H4 (cell line): ENCODE measurements at places on chromosomes 7 and 10. TPM values are rescaled to one million over a fixed set of nuclear protein-coding genes. Genes with fewer than 3 reads are reported as not detected.
A peak's percentile ranks its signal among the peaks of the same experiment; 100 is the strongest.

GRM3 gene
- not detected in 2 replicates for total RNA-seq

SLC26A3 gene
- total RNA-seq = not detected in 2 replicates

NPC1L1 gene
- total RNA-seq = 0.10 TPM in 1 of 2 replicates, not detected in the other

SPDYE5 gene
- total RNA-seq = not detected in 2 replicates

OR2A12 gene
- not detected in 2 replicates for total RNA-seq

STMP1 gene
- 20.9 and 22.7 TPM in 2 replicates for total RNA-seq

NEBL gene
- total RNA-seq = 0.08 and 0.17 TPM in 2 replicates

CLCN1 gene
- not detected in 2 replicates for total RNA-seq

ALOX5 gene
- total RNA-seq = 0.60 TPM in 1 of 2 replicates, not detected in the other

TAC1 gene
- total RNA-seq = 9.2 and 11.1 TPM in 2 replicates

- no peak for DNase-seq
Observed at GRCh38 chr7:102147008-102147407, 139.7 kb upstream of the SH2B2 start.

GRCh38 chr10:97331153-97331703 is 3.3 kb downstream of the FRAT2 start:
- no peak for DNase-seq

DNA sequence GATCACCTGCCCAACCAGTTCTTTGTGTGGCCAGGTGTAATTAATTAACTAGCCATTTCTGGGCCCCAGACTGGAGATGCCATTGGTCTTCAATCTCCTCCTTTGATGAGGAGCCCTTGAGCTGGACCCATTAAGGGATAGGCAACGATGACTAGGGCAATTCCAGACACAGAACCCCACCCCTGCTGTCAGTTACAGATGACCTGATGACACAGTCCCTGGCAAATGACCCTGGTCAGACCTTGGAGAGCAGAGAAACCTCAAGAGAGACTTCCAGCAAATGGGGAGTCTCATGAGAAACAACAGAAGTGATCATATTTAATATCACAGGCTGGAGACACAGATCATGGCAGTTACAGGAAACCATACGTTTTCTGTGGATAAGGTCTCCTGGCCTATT is 101.8 kb upstream of the TCF7L2 start:
- no peak for DNase-seq

- no peak for DNase-seq
Observed at GRCh38 chr7:107446531-107446930, 23.3 kb upstream of the GPR22 start.

GRCh38 chr7:123966936-123967335 is 41.9 kb downstream of the SPAM1 start:
- peak; percentile 28 for DNase-seq

GRCh38 chr7:15783987-15784693 is 97.7 kb upstream of the MEOX2 start:
- no peak for DNase-seq

DNA sequence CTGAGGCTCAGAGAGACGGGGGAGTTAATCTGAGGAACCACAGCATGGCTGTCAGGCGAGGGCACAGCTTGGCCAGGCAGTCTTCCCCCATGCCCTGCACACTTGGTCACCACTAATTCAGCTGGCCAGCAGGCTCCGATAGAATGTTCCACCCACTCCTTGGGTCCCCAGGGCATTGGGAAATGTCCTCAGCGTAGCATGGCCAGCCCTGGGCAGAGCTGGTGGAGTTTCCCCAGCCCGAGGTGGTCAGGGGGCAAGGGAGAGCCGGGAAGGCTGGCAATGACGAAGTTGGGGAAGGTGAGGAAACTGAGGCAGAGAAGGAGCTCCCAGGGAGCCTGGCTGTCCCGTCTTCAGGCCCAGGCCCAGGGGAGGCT is 12.1 kb upstream of the GRIFIN start:
- DNase-seq = no peak

DNA sequence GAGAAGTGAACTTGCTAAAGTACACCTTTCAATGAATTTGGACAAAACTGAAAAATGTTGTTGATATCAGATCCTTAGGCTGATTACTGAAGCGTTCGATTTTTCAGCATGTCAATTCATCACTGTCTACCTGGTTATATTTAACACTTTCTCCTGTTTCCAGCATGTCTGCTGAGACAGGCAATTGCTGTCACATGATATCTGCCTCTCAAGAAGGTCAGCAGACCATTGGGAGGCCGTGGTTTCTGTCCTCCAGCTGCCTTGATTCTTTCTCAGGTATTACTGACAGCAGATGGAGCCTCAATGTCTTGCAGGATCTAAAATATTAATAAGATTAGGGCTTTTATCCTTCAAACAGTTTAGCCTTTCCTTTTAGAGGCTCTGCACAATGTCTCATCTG is 127.5 kb downstream of the SNX10 start:
- no peak for DNase-seq

- DNase-seq = no peak
Observed at GRCh38 chr7:95441042-95441823, 6.4 kb upstream of the PON2 start.

GRCh38 chr10:3805201-3805790 is 20.3 kb upstream of the KLF6 start:
- peak; percentile 40 for DNase-seq

DNA sequence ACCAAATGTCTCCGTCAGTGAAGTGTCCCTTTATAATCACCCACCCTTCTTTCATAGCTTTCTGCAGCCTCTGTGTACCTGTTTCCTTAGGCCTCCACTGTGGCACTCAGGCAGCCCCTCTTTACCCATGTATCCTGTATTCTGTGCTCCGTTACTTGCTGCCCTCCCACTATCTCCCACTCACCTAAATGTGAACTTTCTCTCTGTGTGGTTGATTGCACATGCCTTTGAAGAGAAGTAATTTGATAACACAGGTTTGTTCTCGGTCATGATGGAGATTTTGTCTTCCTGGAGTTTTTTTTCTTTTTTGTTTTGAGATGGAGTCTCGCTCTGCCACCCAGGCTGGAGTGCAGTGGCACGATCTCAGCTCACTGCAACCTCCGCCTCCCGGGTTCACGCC is 61.5 kb downstream of the REEP3 start:
- DNase-seq = no peak

DNA sequence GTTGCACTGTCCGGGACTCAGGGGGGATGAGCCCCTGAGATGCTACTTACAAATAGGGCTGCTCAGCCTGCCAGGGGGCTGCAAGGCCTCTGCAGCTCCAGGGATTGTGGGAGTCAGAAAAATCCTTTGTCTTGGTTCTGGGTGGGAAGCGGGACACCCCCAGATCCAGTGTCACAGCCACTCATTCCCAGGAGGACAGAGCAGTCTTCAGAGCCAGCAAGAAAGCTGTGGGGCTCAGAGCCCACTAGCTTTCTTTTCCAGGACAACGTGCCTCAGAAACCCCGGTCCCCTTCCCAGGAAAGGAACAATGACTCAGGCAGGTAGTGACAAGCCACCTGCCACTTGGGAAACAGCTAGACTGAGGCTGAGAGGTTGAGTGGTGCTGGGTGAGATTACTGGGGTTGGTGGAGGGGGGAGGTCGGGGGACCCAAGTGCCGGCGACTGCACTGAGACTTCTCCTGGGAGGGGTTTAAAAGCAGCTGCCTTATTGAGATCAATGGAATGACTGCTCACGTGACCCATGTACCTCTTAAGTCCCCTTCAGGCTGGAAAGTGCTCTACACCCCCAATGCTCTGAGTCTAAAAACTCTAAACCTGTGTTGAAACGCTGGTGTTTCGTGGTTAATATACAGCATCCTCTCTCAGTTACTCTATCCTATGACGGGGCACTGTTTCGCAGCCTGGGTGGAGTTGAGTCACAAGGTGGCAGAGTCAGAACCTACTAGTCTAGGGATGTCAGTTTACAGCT is 123.6 kb downstream of the UBE2H start:
- DNase-seq = no peak

DNA sequence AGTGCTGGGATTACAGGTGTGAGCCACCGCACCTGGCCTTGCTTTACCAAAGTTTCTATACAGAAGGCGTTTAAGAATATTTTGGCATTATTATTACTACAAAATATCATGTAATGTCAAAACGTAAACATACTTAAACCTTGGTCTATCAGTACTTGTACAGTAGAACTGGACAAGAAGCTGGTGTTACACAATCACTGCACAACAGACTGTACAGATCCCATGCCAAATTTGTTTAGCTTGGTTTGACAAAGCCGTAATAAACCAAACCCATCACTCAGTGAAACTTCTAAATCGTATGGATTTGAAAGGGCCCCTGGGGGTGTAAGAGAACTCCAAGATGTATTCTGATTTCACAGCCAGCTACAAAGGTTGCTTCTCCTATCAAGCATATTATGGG is 51.8 kb upstream of the RHEB start:
- no peak for DNase-seq

- peak; percentile 60 for DNase-seq
Observed at GRCh38 chr7:3138997-3139396, 95.3 kb upstream of the CARD11 start.

DNA sequence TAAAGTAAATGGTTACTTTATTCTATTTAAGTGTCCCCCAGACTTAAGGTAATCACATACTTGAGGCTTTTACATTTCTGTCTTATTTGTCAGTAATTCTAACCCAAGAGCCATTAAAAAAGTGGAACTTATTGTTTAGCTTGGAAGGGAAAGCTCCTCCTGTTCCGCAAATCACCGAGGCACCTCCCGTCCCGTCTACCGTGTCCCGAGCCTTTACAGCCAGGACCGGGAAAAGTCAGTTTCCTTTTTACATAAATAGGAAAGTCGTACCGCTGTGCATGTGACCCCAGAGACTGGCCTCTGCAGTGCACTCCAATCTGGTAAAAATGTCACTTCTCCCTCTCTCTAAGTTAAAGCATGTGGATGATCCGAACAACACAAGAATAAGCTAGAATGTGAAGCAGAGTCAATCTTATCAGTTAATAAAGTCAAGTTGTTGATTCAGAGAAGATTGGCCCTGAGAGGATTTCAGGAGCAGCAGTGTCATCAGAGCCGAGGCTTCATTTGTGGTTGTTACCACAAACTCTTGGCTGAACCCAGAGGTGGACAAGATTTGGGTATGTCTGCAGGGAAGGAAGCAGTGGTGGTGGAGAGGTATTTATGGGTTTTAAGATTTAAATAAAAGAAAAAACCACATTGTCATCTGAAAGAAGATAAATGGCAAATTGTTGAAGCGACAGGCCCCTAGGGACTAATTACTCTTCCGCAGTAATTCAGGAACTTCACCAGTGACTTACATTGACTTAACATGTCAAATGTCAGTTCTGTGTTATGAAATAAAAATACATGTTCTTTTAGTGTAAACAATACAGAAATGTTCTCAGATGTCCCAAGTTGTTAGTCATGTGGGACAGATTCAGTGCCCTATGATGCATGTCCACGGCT is 316.6 kb upstream of the ZNF32 start:
- DNase-seq = peak; percentile 75

- DNase-seq = no peak
Observed at GRCh38 chr10:91541481-91541880, 91.4 kb downstream of the PPP1R3C start.

GRCh38 chr10:78630944-78631838 is 437.6 kb upstream of the ZMIZ1 start:
- no peak for DNase-seq

- DNase-seq = no peak
Observed at GRCh38 chr7:137488038-137488437, 144.5 kb upstream of the PTN start.

DNA sequence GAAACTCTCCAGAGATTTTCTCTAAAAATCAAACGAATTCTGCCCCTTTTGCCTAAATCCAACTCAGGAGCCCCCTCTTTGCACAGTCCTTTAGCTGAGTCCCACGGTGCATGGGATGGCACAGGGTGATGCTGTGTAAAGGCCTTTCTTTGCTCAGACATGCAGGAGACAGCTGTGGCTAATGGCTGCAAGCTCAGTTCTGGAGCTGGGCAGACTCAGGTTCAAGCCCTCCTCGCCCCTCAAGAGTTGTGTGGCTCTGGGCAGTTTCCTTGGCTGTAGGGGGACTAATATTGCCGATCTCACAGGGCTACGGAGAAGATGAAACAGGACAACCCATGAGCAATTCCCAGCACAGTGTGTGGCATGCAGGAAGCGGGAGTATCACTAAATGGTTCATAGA is 42.6 kb downstream of the CLEC2L start:
- no peak for DNase-seq

DNA sequence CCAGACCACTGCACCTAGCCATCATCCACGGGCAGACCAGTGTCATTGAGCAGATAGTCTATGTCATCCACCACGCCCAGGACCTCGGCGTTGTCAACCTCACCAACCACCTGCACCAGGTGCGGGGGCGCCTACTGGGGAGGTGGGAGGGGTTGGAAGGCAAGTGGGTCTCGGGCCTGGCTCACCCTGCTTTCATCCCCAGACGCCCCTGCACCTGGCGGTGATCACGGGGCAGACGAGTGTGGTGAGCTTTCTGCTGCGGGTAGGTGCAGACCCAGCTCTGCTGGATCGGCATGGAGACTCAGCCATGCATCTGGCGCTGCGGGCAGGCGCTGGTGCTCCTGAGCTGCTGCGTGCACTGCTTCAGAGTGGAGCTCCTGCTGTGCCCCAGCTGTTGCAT is 4.6 kb downstream of the NFKB2 start:
- no peak for DNase-seq

- DNase-seq = peak; percentile 98
Observed at GRCh38 chr7:117124591-117125220, 171.4 kb downstream of the ST7 start.

- DNase-seq = no peak
Observed at GRCh38 chr7:149853157-149853556, 15.0 kb downstream of the ZNF862 start.

- no peak for DNase-seq
Observed at GRCh38 chr7:2231992-2232765, 566 bp downstream of the MAD1L1 start.

- DNase-seq = peak; percentile 74
Observed at GRCh38 chr10:62038609-62039190, 137.2 kb downstream of the ARID5B start.

DNA sequence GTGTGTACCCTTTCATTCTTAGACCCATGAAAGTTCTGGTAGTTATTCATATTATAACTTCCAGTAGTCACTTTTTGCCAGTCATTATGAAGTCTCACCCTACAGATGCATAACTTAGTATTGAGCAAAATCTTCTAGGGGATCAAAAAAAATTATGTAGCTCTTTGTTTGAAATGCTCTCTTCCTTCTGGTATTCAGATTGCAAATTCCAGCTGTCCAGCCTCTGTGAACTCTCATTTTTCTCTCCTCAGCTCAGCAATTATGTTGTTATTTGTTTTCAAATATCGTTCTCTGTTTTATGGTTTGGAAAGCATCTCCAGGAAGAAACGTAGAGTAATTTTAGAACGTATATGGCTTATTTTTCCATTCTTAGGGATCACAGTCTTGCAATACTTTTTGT is 442.5 kb downstream of the SEMA3D start:
- DNase-seq = no peak

DNA sequence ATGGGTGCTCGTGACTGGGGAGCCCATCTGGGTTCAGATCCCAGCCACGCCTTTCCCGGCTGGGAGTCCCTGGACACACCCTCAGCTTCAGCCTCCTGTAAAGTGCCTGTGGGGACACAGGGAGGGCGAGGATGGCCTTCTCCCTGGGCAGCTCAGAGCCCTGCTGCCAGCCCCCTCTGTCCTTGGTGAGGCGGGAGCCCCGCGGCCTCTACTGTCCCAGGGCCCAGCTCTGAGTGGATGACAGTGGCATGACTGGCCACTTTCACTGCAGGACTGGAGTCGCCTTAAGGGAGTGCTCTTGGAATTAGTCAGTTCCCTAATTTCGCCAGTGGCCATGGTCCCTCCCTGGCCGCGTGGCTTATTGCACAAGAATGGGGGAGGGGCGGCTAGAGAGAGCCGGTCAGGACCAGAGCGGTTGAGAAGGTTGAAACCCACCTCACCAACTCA is 4.6 kb downstream of the BRI3 start:
- peak; percentile 70 for DNase-seq

GRCh38 chr10:71978476-71978875 is 14.3 kb downstream of the CHST3 start:
- DNase-seq = no peak
